ENCODE measurements at places on chromosomes 5 and 9. TPM values are rescaled to one million over a fixed set of nuclear protein-coding genes. Genes with fewer than 3 reads are reported as not detected.
A peak's percentile ranks its signal among the peaks of the same experiment; 100 is the strongest.

Gene PDE8B
- 2.7 TPM for total RNA-seq

GRCh38 chr5:157295247-157295646, 29.3 kb downstream of the CYFIP2 start:
- no peak for DNase-seq
- H3K27me3 ChIP-seq = no peaks in the 10 kb centered on the region

- no peak overlapping the region for H3K27ac ChIP-seq
- H3K4me3 ChIP-seq = no peak overlapping the region
- no peak for DNase-seq
- no peaks in the 10 kb centered on the region for H3K27me3 ChIP-seq
- no peaks in the 10 kb centered on the region for H3K4me1 ChIP-seq
- no peaks in the 10 kb centered on the region for H3K36me3 ChIP-seq
Observed at GRCh38 chr9:24071716-24072115, 245.7 kb upstream of the ELAVL2 start.

DNA sequence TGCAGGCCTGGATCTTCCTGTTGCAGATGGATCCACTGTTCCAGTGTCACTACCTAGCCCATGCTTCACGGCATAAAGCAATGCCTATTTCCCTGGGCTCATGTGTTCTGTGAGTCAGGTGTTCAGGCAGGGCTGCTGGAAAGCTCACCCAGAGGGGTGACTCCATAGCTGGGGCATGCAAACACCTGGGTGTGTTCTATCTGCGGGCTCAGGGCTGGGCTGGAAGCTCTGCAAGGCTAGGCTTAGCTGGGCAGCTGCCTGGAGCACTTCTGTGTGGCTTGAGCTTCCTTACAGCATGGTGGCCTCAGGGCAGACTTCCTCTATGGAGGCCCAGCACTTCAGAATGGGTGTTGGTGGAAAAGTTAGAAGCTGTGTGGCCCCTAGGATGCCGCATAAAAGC, 139.9 kb downstream of the GADD45G start:
- no peak for DNase-seq
- no peaks in the 10 kb centered on the region for H3K27me3 ChIP-seq
- H3K4me1 ChIP-seq = no peaks in the 10 kb centered on the region
- H3K27ac ChIP-seq = no peak overlapping the region
- H3K36me3 ChIP-seq = no peaks in the 10 kb centered on the region
- H3K4me3 ChIP-seq = no peak overlapping the region

DNA sequence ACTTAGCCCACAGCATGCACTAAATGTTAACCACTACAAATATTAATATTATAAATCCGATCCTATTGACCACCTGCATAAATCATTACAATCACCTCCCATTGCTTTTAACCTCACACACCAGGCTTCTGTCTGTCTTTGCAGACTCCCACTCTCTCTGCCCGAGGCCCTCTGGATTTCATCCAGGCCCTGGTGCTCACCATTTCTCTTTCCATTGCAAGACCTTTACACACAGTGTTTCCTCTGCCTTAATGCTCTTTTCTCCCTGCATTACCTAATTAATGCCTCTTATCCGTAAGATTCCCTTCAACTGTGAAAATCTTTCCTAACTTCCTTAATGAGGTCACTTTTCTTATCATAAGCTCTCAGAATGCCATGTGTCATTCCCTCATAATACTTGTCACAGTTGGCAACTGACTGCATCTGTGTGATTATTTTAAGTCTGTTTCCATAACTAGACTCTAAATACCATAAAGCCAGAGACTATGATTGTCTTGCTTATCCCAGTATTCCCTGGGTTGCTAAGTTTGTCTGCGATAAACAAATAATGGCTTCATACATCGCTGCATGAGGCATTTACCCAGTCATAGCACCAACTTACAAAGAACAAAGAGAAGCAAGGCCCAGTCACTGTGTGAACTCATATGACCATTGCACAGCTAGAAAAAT, 155.1 kb downstream of the CCDC192 start:
- H3K36me3 ChIP-seq = no peaks in the 10 kb centered on the region
- H3K4me3 ChIP-seq = no peak overlapping the region
- no peaks in the 10 kb centered on the region for H3K27me3 ChIP-seq
- no peaks in the 10 kb centered on the region for H3K4me1 ChIP-seq

DNA sequence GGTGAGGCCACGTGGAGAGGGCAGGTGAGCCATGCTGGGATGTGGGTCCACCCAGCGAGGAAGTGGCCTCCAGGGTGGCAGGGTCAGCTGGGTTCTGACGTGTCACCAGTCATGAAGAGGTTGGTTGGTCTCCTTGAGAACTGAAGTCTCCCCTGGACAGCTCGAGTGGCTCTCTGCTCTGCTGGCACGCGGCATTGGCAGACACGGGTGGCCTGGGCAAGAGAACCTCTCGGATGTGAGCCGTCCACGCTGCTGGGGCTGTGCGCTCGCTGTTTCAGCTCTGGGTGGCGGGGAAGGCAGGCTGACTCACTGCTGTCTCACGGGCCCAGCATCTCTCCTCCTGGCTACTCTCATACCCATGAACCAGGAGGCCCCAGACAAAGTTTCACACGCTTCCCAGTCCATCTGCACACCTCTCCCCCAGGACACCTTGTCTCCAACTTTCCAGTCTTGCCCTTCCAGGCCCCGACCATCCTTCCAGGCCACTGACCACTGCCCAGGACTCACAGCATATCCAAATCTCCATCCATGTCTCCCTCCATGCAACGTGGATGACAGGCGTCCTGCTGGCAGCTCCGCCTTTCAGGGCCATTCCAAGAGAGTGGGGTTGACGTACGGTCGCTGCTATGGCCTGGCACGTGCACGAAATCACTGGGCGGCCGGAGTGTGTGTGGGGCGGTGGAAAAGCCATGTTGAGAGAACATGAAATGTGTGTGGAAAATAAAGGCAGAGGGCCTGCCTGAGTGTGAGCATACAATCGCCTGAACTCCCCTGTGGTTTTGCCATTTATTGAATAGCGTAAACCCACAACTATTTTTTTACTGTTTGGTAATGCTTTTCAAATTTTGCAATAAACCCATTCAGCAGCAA, 145.0 kb upstream of the COL5A1 start:
- no peak for DNase-seq
- H3K36me3 ChIP-seq = no peaks in the 10 kb centered on the region
- peaks cover 6% of the 10 kb centered on the region for H3K27me3 ChIP-seq
- peak overlapping the region; percentile 13 for H3K27ac ChIP-seq

GRCh38 chr5:172635038-172635437, 6.0 kb upstream of the NEURL1B start:
- DNase-seq = no peak
- H3K4me3 ChIP-seq = no peak overlapping the region
- no peaks in the 10 kb centered on the region for H3K27me3 ChIP-seq
- no peaks in the 10 kb centered on the region for H3K36me3 ChIP-seq
- peaks cover 30% of the 10 kb centered on the region for H3K4me1 ChIP-seq
- H3K27ac ChIP-seq = no peak overlapping the region

GRCh38 chr5:95554331-95554646, 488 bp downstream of the SKIC3 start:
- H3K4me1 ChIP-seq = peaks cover 45% of the 10 kb centered on the region
- peak overlapping the region; percentile 84 for H3K27ac ChIP-seq
- no peaks in the 10 kb centered on the region for H3K27me3 ChIP-seq

Gene KCTD16
- total RNA-seq = not detected

Gene RANBP17
- total RNA-seq = 9.3 TPM

- no peak overlapping the region for H3K4me3 ChIP-seq
- H3K36me3 ChIP-seq = no peaks in the 10 kb centered on the region
- DNase-seq = no peak
- H3K27me3 ChIP-seq = no peaks in the 10 kb centered on the region
- no peak overlapping the region for H3K27ac ChIP-seq
Observed at GRCh38 chr5:81726297-81726696, 24.6 kb downstream of the SSBP2 start.

GRCh38 chr9:2059274-2059929, 44.3 kb downstream of the SMARCA2 start:
- H3K36me3 ChIP-seq = peaks cover 22% of the 10 kb centered on the region
- no peaks in the 10 kb centered on the region for H3K27me3 ChIP-seq
- no peak overlapping the region for H3K27ac ChIP-seq
- DNase-seq = no peak
- H3K4me3 ChIP-seq = no peak overlapping the region

DNA sequence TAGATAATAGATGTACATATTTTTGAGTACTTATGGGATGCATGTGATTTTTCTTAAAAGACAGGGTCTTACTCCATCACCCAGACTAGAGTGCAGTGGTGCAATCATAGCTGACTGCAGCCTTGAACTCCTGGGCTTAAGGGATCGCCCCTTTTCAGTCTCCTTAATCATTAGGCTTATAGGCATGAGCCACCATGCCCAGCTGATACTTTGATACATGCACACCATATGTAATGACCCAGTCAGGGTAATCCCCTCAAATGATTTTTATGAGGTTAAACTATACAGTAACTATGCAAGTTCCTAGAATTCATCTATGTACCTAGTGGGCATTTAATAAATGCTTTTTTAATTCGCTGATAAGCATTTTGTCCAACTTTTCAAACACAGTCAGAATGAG, 292.3 kb downstream of the DTWD2 start:
- H3K36me3 ChIP-seq = no peaks in the 10 kb centered on the region
- H3K4me1 ChIP-seq = no peaks in the 10 kb centered on the region
- H3K27ac ChIP-seq = no peak overlapping the region
- no peak for DNase-seq
- no peaks in the 10 kb centered on the region for H3K27me3 ChIP-seq

DNA sequence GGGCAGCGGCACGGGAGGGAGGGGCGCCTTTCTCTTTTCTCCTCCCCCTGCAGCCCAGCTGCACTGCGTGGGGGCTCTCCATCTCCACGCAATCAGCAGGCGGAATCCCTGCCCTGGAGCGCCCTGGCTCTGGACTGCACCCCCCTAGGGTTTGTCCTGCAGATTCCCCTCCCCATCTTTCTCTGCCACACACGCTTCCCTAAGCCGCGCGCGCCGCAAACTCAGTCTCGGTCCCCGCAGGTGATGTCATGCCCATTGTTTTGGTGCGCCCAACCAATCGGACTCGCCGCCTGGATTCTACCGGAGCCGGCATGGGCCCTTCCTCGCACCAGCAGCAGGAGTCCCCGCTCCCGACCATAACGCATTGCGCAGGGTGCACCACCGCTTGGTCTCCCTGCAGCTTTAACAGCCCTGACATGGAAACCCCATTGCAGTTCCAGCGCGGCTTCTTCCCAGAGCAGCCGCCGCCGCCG, at the start of gene KCNN2:
TSS of gene KCNN2 (plus strand) at position 347 of the 473 bp plus-strand sequence. CDS start at position 417, 70 bp downstream.
- H3K4me3 ChIP-seq = peak within 1 kb of the TSS; percentile 53
- DNase-seq = no peak
- H3K27me3 ChIP-seq = peaks cover 17% of the 10 kb centered on the region
- peaks cover 41% of the 10 kb centered on the region for H3K4me1 ChIP-seq

Gene GAS1
- 49.2 TPM for total RNA-seq

Gene GRM6
- total RNA-seq = not detected

GRCh38 chr9:135522137-135522877, 1.1 kb downstream of the LCN1 start:
- H3K4me3 ChIP-seq = no peak overlapping the region
- no peaks in the 10 kb centered on the region for H3K27me3 ChIP-seq
- H3K27ac ChIP-seq = no peak overlapping the region
- no peaks in the 10 kb centered on the region for H3K4me1 ChIP-seq

Gene RFK
- total RNA-seq = 18.5 TPM

GRCh38 chr9:97852399-97853055, 499 bp upstream of the FOXE1 start:
- H3K27me3 ChIP-seq = peaks cover 8% of the 10 kb centered on the region
- no peaks in the 10 kb centered on the region for H3K36me3 ChIP-seq
- H3K27ac ChIP-seq = peak overlapping the region; percentile 82
- no peak for DNase-seq
- peaks cover 33% of the 10 kb centered on the region for H3K4me1 ChIP-seq

DNA sequence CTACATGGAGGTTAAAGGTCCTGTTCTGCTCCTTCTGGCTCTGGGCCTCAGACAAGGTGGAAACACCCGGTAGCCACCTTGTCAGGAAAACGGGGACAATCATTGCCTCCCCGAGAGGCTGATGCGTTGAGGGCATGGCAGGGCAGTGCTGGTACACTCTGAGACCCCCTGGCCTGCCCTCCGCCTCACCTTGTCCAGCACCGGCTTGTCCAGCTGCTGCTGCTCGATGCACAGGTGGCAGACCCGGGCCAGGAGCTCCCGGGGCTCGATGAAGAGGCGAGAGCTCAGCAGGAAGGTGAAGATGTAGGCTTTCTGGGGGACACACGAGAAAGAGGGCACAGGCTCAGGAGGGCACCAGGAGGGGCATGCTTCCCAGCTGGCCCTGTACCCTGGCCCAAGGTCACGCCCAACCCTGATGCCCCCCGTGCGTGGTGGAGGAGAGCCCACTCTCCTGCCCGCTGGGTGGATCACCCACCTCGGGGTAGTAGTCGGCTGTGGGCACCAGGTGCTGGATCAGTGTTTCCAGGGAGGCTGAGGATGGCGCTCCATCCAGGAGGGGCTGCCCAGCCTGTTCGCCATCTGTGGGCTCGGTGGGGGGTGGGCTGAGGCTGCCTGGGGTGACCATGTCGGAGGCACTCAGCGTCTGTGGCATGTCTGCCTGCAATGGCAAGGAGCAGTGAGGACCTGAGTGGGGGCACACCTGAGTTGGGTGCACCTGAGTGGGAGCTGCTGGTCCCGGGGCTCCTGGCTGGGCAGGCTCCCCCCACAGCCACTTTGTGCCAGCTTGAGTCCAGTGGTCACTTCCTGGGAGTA, 66.0 kb upstream of the RNF130 start:
- H3K27me3 ChIP-seq = no peaks in the 10 kb centered on the region
- H3K4me1 ChIP-seq = peaks cover 22% of the 10 kb centered on the region
- no peaks in the 10 kb centered on the region for H3K36me3 ChIP-seq
- no peak overlapping the region for H3K27ac ChIP-seq

Gene PCDHA9
- not detected for total RNA-seq

DNA sequence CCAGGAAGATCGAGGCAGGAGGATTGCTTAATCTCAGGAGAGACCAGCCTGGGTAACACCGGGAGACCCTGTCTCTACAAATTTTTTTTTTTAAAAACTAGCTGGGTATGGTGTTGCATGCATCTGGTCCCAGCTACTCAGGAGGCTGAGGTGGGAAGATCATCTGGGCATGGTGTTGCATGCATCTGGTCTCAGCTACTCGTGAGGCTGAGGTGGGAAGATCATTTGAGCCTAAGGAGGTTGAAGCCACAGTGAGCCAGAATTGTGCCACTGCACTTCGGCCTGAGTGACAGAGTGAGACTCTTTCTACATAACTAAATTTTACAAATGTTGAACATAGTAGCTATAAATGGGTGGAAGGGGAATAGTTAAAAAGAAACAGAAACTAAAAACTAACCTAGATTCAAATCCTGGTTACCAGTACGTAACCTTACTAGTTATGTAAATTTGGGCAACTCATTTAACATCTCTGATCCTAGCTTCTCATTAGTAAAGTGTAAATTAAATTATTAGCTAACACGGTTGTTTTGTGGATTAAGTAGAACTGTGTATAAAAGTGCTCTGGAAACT, 41.7 kb downstream of the TMEM161B start:
- no peaks in the 10 kb centered on the region for H3K27me3 ChIP-seq
- H3K27ac ChIP-seq = no peak overlapping the region
- H3K4me1 ChIP-seq = no peaks in the 10 kb centered on the region
- H3K4me3 ChIP-seq = no peak overlapping the region

- no peak for DNase-seq
- H3K4me1 ChIP-seq = peaks cover 28% of the 10 kb centered on the region
- no peaks in the 10 kb centered on the region for H3K27me3 ChIP-seq
- H3K27ac ChIP-seq = no peak overlapping the region
- H3K4me3 ChIP-seq = no peak overlapping the region
Observed at GRCh38 chr9:94176608-94177007, 82.5 kb upstream of the ZNF169 start.
